CD4-positive, alpha-beta T cell treated with Interleukin-6 for 4 hours (primary cell): ENCODE measurements at places on chromosomes 13 and 19.

DNA sequence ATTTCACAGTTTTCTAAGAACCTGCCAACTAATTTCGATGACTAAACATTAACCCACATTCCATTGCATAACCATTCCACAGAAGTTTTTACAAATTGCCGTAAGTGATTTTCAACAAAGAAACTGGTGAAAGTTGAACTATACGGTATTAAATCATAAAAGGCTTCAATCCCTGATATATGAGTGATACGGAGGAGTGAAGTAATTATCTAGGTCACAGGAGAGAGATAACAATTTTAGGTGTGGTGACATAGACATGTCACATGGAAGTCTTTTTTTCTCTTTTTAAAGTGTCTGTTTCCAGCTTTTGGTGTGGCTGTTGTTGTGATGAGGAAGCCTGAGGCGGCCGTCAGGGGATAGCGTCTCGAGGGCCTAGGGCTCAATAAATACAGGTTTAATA, 29.4 kb downstream of the TBC1D4 start:
- no peak for DNase-seq

DNA sequence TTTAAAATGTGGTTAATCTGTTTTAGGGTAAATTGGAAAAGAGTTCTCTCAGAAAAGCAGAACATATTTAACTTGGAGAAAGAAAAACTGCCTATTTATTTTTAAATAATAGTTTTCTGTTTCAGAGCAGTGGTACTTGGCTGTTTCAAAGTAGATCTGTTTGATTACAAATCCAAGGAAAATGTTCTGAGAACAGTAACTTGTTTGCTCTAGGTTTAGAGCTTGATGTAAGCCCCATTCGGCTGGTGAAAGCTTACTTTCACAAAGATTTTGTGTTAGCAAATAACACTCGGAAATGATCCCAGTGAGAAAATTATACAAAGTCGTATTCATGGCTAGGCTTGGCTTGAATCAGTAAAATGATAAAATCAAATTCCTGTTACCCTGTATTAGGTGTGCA, 395.8 kb upstream of the GPC6 start:
- no peak for DNase-seq

DNA sequence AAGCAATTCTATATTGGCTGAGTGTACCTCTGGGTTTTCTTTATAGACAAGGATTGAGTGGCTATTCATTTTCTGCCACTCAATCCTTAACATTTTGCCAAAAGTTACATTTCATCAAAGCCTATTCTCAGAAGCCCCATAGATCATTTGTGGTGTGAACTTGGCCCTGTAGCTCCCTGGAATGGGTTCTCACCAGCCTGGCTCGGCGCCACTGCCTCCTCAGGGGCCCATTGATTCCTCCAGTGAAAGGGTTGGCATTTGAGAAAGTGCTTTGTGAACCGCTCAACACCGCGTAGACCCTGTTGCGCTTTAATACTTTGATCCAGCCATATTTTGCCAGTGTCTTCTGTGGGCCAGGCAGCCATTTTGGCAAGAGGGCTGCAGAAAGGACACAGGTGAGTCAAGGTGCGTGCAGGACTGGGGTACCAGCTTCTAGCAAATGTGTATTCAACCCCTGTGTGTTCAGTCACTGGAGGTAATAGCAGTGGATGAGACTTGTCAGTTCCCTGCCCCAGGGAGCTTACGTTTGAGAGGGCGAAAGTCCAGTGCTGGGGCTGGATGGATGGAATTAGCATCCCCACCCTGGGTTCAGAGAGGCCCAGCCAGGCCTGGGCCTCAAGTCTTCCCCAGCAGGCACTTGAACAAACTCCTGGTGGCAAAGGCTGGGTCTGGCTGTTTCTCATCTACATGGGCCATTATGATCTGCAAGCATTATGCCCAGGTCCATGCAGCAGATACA, 3.8 kb downstream of the RAB8A start:
- no peak for DNase-seq

GRCh38 chr13:47796816-47797215, 204.3 kb downstream of the SUCLA2 start:
- no peak for DNase-seq
